ENCODE measurements at places on chromosomes 11 and 22. TPM values are rescaled to one million over a fixed set of nuclear protein-coding genes. Genes with fewer than 3 reads are reported as not detected.

Gene IL18
- 0.29 TPM for polyA plus RNA-seq

Gene KCNK4
- polyA plus RNA-seq: not detected

Gene FKBP2
- 67.3 TPM for polyA plus RNA-seq

Gene OR4D11
- polyA plus RNA-seq: not detected

Gene UBE2L6
- polyA plus RNA-seq: 94.8 TPM

Gene NCAM1
- 3.1 TPM for polyA plus RNA-seq

Gene HTR3B
- not detected for polyA plus RNA-seq

Gene LGALS12
- 2.9 TPM for polyA plus RNA-seq

Gene MS4A12
- 0.14 TPM for polyA plus RNA-seq

Gene CCDC87
- 0.32 TPM for polyA plus RNA-seq

Data from H1 (cell line).